HFF-Myc (cell line): ENCODE measurements at places on chromosomes 5 and 9.

- DNase-seq, result no peak
Observed at GRCh38 chr9:134420281-134420845, 94.1 kb downstream of the RXRA start.

GRCh38 chr9:15304632-15305031, 2.4 kb downstream of the TTC39B start:
- no peak for DNase-seq

DNA sequence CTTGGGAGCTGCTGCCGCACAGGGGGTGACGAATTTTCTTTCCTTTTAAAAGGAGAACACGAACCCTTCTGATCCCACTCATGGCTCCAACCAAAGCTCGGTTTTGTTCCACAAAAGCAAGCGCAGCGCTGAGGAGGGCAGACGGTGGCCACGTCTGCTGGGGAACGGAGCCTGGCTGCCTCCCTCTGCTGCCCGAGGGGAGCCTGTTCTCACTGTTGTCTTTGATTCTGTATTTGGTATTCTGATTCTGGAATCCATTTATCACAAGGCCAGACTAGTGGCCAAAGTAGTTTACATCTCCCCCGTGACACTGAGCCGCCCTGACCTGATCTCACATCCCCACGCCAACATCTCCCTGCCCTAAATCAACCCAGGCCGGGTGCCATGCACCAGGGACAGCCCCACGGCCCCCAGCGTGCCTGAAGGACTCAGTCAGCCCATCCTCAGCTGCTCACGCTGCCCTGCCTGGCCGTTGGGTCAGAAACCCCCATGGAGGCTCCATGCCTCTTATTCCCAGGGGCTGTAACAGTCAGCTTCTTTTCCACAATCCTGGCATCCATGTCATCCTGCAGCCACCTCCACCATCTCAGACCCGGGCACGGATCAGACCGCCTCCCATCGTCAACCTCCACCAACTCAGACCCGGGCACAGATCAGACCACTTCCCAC, 6.7 kb upstream of the NSMF start:
- no peak for DNase-seq

GRCh38 chr9:113154946-113155345, 4.1 kb downstream of the SLC31A2 start:
- no peak for DNase-seq

DNA sequence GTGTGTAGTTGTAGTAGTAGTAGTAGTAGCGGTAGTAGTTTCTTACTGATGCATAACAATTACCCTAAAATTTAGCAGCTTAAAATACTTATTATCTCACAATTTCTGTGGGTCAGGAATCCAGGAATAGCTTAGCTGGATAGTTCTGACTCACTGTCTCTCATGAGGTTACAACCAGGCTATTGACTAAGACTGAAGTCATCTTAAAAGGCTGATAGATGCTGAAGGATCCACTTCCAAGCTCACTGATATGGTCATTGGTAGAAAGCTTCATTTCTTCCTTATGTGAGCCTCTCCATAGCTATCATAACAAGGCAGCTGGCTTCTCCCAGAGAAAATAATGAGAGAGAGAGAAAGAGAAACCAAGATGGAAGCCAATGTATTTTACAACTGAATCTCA, 147.5 kb upstream of the FBXL17 start:
- no peak for DNase-seq

DNA sequence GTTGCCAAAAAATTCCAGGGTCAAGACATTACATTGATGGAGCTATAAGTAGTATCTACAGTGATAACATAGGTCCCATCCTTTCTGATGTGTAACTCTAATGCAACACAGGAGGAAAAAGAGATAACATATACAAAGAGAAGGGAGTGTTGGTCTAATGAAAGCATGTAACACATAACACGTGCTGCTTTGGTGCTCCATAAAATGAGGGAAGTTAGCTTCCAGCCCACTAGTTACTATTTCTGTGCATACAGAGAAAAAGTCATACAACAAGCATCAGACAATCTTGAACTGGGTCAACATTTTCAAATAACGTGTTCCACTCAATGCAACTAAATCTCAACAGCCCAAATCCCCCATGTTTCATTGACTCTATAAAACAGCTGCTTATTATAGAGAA, 11.7 kb downstream of the MLLT3 start:
- DNase-seq, result no peak

- DNase-seq, result no peak
Observed at GRCh38 chr9:31445960-31446359, 938.5 kb upstream of the ACO1 start.

DNA sequence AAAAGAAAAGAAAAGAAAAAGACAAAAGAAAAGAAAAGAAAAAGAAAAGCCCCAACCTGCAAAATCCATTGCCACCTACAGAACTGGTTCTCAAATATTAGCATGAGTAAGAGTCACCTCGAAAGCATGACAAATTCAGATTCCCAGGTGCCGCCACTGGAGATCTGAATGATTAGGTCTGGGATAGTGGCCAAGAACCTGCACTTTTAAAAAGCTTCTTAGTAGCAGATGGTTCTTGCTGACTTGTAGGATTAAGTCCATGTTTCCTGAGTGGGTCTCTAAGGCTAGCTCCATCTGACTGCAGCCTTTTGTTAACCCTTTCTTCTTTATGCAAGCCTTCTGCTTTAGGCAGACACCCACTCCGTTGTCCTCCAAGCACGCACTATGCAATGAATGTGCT, 178.5 kb upstream of the CDH18 start:
- no peak for DNase-seq

GRCh38 chr9:15163931-15164330, 143.1 kb downstream of the TTC39B start:
- no peak for DNase-seq

DNA sequence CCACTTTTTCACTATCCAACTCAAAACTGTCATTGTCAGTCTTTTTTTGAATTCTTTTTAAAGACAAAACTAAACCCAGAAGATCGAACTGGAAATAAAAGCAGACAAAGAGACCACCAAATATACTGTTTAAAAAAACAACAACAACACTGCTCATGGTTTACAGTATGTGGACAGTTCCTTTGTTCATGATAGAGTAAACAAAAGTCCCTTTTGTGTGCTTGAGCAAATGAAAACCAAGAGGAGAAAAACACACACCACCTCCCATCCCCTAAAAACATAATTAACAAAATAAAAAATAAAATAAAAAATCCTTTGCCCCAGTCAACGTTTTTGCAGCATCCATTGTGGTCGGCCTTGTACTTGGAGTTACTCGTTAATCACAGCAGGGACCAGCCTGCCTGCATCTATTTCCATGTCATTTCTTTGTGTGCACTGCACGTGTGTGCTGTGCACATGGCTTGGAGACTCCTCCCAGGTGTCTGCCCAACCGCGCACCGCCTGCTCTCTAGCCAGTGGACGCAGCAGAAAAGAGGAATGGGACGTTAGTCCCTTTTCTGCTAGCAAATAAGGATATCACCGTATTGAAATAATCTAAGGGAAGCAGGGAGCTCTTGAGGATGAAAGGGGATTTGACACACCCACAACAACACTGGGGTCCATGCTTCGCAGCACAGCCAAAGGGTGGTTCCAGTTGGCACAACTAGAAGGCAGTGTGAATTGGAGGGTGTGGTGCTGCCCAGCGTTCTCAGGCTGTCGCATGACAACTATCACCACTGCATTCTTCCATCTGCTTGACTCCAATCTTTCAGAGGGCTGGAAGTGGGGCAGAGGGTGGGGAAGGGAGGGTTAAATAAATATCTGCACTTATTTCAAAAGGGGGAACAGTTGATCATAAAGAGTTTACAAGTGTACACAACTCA, 130.0 kb downstream of the SEMA6A start:
- no peak for DNase-seq
